CD4-positive, CD25-positive, alpha-beta regulatory T cell (primary cell): ENCODE measurements at places on chromosomes 3 and 15. TPM values are rescaled to one million over a fixed set of nuclear protein-coding genes. Genes with fewer than 3 reads are reported as not detected.

DNA sequence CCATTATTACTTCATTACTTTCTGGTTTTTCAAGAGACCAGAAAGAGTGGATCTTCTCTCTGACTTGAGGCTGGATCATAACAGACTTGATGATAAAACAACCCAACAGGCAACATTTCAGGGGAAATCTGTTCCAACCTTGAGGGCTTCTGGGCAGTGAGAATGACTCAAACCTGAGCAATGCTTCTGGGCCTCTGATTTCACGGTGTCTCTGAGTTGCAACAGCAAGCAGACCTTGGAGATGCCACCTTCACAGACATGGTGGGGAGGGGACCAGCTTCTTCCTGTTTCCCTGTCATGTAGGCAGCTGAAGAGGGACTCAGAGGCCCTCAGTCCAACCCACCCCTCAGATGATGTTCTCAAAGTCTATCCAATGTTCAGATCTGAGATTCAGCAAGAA lies 104.0 kb downstream of the ABHD5 start:
- H3K27me3 ChIP-seq: peaks cover 10% of the 10 kb centered on the region
- H3K36me3 ChIP-seq: no peaks in the 10 kb centered on the region
- DNase-seq: no peak

- H3K27me3 ChIP-seq: no peaks in the 10 kb centered on the region
- H3K4me3 ChIP-seq: no peak overlapping the region
- H3K36me3 ChIP-seq: no peaks in the 10 kb centered on the region
- H3K27ac ChIP-seq: no peak overlapping the region
- no peak for DNase-seq
Observed at GRCh38 chr3:134081211-134081610, 51.5 kb upstream of the SLCO2A1 start.

GRCh38 chr3:171874879-171875278 lies 31.7 kb downstream of the TMEM212 start:
- H3K27me3 ChIP-seq: peaks cover 7% of the 10 kb centered on the region
- no peak for DNase-seq
- no peaks in the 10 kb centered on the region for H3K36me3 ChIP-seq

GP9 gene
- total RNA-seq: 3.7 TPM

TADA3 gene
- total RNA-seq: 44.7 TPM

PHC3 gene
- 177 TPM for total RNA-seq

GRCh38 chr15:100373120-100373896 lies 31.5 kb upstream of the ADAMTS17 start:
- no peak overlapping the region for H3K27ac ChIP-seq
- H3K4me1 ChIP-seq: no peaks in the 10 kb centered on the region
- H3K4me3 ChIP-seq: no peak overlapping the region
- peaks cover 12% of the 10 kb centered on the region for H3K27me3 ChIP-seq

HOMER2 gene
- total RNA-seq: 3.4 TPM

DNA sequence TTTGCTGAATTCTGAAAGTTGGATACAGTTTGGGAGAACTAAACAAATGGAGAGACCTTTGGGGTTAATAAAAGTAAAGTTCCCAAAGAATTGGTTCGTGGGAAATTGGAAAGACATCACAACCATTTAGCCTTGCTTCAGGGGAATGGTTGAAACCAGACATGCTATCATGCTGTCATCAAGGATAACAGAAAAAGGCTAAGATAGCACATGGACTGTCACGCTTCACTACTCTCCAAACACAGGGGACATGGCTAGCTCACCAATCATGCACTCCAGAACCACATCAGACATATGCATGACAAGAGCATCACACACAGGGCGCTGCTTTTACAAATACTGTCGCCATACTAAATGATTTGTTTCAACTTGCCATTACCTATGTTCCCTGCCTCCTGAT lies 671.7 kb upstream of the ROBO1 start:
- H3K27me3 ChIP-seq: no peaks in the 10 kb centered on the region
- no peak overlapping the region for H3K27ac ChIP-seq
- DNase-seq: no peak
- no peaks in the 10 kb centered on the region for H3K4me1 ChIP-seq
- no peak overlapping the region for H3K4me3 ChIP-seq
- no peaks in the 10 kb centered on the region for H3K36me3 ChIP-seq

BCL6 gene
- total RNA-seq: 39.6 TPM

GRCh38 chr15:79539401-79539800 lies 107.3 kb downstream of the MINAR1 start:
- H3K36me3 ChIP-seq: no peaks in the 10 kb centered on the region
- H3K4me1 ChIP-seq: no peaks in the 10 kb centered on the region
- no peak overlapping the region for H3K27ac ChIP-seq
- H3K27me3 ChIP-seq: no peaks in the 10 kb centered on the region
- DNase-seq: no peak
- no peak overlapping the region for H3K4me3 ChIP-seq

BUB1B gene
- total RNA-seq: 4.8 TPM

- no peak for DNase-seq
- peaks cover 10% of the 10 kb centered on the region for H3K27me3 ChIP-seq
- no peaks in the 10 kb centered on the region for H3K36me3 ChIP-seq
- no peak overlapping the region for H3K4me3 ChIP-seq
- H3K4me1 ChIP-seq: peaks cover 16% of the 10 kb centered on the region
Observed at GRCh38 chr3:129602730-129603560, 3.5 kb downstream of the PLXND1 start.

DNA sequence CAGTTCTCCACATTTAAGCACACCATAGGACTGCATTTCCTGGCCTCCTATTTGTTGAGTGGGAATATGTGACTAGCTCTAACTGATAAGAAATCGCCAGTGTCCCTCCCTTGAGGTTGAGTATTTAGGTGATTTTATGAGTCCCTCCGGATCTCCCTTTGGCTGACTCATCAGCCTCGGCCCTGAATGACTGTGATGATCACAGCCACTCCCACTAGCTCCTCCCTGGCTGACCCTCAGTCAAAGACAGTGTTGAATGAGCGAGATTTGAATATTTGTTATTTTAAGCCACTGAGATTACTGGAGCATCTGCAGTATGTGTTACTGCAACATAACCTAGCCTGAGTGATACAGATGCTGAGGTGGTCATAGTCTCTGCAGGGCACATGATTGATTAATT lies 515.3 kb downstream of the EPHB1 start:
- H3K4me1 ChIP-seq: no peaks in the 10 kb centered on the region
- H3K36me3 ChIP-seq: no peaks in the 10 kb centered on the region
- H3K27me3 ChIP-seq: no peaks in the 10 kb centered on the region
- no peak for DNase-seq
- H3K4me3 ChIP-seq: no peak overlapping the region
- no peak overlapping the region for H3K27ac ChIP-seq

DNA sequence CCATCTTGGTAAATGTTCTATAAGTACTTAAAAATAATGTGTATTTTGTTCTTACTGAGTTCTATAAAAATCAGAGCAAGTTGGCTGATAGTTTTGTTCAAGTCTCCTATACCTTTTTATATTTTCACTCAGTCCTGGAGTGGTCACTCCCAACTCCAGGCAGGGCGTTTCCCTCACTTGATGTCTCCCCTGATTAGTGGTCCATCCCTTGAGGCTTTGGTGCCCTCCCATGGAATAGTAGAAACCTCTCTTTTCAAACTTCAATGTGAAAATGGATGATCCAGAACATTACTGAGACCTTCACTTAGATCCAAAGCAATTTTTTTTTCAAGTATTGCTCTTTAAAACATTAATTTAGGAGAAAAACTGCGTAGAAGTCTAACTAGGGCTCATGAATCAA lies 25.0 kb upstream of the SCN10A start:
- no peak overlapping the region for H3K27ac ChIP-seq
- no peak for DNase-seq
- H3K27me3 ChIP-seq: peaks cover 4% of the 10 kb centered on the region
- H3K36me3 ChIP-seq: no peaks in the 10 kb centered on the region
- no peak overlapping the region for H3K4me3 ChIP-seq
- H3K4me1 ChIP-seq: no peaks in the 10 kb centered on the region

GRCh38 chr3:106616556-106616955 lies 747.7 kb upstream of the CBLB start:
- no peaks in the 10 kb centered on the region for H3K4me1 ChIP-seq
- no peak for DNase-seq
- H3K36me3 ChIP-seq: no peaks in the 10 kb centered on the region
- no peak overlapping the region for H3K4me3 ChIP-seq
- no peak overlapping the region for H3K27ac ChIP-seq

DNA sequence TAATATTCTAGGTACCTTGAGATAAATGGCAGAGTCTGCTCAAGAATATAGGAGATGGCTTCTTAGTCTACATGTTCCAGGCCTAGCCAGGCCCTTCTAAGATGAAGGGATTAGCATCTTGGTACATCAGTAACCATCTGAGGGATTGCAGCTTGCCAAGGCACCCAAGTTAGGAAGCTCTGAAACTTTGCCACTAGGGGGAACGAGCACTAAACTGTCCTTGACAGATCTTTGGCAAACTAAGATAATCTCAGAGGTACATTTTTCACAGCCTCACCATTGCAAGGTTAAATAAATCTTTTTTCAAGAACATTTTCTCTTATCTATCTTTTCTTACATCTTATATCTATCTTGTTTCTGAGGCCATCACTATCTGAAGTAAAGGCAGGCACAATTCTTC lies 351.2 kb downstream of the RAP2B start:
- H3K27me3 ChIP-seq: no peaks in the 10 kb centered on the region
- H3K4me1 ChIP-seq: no peaks in the 10 kb centered on the region
- H3K4me3 ChIP-seq: no peak overlapping the region

ALDH1A3 gene
- not detected for total RNA-seq

DNA sequence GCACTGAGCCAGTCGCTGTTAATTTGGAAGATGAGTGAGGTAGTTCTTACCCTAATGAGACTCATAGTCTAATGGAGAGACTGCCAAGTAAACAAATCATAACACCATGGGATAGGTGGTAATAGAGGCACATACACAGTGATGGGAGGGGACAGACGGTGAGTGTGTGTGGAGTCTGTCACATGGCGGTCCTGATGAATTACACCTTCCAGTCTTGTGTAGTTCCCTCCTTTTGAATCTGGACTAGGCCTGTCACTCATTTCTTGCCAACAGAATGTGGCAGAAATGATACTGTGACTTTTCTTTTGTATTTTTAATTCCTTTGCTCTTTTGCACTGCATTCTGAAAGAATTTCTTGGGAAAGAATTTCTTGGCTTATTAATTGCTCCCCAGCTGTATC lies 78.1 kb downstream of the NR1D2 start:
- H3K36me3 ChIP-seq: no peaks in the 10 kb centered on the region
- no peak overlapping the region for H3K4me3 ChIP-seq
- no peak overlapping the region for H3K27ac ChIP-seq

CCDC39 gene
- not detected for total RNA-seq

GRCh38 chr3:147377412-147378367 lies 28.7 kb downstream of the ZIC4 start:
- peaks cover 46% of the 10 kb centered on the region for H3K27me3 ChIP-seq
- H3K27ac ChIP-seq: no peak overlapping the region
- no peak for DNase-seq
- no peaks in the 10 kb centered on the region for H3K36me3 ChIP-seq
- no peak overlapping the region for H3K4me3 ChIP-seq

- no peaks in the 10 kb centered on the region for H3K27me3 ChIP-seq
- no peak overlapping the region for H3K27ac ChIP-seq
- no peaks in the 10 kb centered on the region for H3K4me1 ChIP-seq
Observed at GRCh38 chr3:124486324-124486723, 243.9 kb upstream of the UMPS start.

DNA sequence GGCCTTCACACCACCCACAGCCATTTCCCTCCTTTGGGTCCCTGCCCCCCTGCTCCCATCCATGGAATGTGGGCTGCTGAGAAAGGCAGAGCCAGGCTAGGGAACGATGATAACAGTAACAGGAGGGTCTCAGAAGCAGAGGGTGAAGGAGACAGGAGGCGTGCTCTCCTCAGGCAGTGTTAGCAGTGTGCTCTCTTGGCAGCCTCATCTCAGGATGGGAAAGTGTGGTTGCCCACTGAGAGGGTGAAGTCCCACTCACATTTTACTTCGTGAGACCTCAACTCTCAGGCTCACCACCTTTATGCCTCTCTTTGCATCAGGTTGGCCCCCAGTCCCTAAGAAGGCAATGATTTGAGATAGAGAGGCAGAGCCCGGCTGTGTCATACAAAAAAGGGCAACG lies 24.5 kb downstream of the TIGIT start:
- peaks cover 2% of the 10 kb centered on the region for H3K36me3 ChIP-seq
- no peaks in the 10 kb centered on the region for H3K27me3 ChIP-seq

DNA sequence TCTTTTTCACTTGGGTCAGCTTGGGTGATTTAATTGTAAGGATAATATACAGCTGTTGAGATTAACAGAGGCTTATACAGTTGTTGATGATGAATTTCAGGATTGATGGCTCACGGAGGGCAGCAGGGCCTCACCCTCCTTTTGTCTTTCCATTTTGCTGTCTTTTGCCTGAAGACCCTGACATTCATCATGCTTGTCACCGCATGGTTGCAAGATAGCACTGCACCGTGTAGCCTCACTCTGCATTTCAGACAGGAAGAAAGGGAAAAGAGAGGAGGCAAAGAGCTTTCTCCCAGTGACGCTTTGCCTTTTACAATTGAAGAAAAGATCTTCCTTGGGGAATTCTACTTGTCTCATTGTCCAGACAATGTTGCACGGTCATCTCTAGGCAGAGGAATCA lies 115.1 kb downstream of the TPRG1 start:
- H3K36me3 ChIP-seq: no peaks in the 10 kb centered on the region
- peaks cover 16% of the 10 kb centered on the region for H3K4me1 ChIP-seq
- H3K27ac ChIP-seq: no peak overlapping the region
- DNase-seq: no peak
- no peaks in the 10 kb centered on the region for H3K27me3 ChIP-seq
